HFF-Myc (cell line): ENCODE measurements at places on chromosomes 13 and 19.

DNA sequence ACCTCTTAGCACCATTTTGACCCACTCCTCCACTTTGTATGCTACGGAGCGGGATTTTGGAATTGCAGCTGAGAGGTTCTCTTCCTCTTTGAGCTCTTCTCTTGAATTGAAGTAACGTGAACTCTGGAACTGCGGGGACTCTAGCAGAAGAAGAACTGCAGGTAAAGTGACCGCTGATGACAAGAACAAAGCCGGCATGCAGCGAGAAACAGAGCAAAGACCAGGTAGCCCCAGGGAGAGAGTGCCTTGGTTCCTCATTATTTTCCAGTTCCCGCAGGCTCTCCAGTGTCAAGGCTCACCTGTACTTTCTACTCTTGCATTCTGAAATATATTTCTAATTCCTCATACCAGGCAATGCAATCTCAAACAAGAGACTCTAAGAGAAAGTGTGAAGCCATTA, 260.3 kb upstream of the GPC6 start:
- DNase-seq, result no peak

GRCh38 chr13:41811588-41812021, 149.3 kb downstream of the VWA8 start:
- no peak for DNase-seq

- no peak for DNase-seq
Observed at GRCh38 chr19:10100163-10100785, 2.2 kb downstream of the ANGPTL6 start.

DNA sequence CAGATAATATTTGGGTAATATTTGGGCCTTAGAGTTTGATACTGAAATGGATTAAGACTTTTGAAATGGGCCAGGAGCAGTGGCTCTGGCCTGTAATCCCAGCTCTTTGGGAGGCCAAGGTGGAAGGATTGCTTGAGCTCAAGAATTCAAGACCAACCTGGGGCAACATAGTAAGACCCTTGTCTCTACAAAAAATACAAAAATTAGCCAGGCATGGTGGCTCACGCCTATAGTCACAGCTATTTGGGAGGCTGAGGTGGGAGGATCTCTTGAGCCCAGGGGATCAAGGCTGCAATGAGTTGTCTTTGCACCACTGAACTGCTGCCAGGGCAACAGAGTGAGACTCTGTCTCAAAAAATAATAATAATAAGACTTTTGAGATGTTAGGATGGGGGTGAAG, 926 bp upstream of the ZNF836 start:
- DNase-seq, result no peak

DNA sequence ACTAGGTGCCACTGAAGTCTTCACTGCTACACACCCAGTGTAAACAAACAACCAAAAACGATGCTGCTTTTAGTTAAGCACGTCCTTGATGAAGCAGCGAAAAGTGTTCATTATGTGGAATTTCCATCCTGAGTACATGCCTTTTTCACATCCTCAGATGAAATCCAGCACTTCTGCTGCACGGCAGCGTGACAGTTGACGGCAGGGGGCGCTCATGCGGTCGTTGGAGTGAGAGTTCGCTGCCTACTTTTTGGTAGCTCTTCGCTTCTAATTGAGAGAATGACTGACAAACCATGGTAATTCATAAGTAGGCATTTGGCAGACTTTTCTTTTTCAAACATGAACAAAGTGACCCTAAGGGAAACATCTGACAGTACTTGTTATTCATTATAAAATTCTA, 1124.9 kb downstream of the EFNB2 start:
- DNase-seq, result peak; percentile 7
